ENCODE measurements at places on chromosomes 16 and 17.

DNA sequence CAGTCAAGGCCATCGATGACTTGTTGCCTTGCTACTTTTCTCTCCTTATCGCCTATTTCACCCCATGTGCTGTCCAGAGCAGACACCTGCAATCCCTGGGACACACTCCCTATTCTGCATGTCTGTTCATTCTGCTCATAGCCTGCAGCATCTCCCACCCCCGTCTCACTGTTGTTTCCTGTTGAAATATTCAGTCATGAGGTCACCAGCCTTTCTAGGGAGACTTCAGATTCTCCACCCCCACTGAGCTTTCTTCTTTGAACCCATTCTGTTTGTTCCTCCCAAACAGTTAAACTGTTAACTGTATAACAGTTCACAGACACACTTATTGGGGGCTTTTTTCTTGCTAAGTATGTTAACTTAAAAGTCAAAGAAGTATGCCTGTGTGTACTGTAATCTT is 94.4 kb downstream of the AATF start:
- DNase-seq: no peak

GRCh38 chr16:57574086-57574485 is 31.6 kb downstream of the ADGRG5 start:
- no peak for DNase-seq

GRCh38 chr16:28527985-28528384 is 10.8 kb downstream of the NUPR1 start:
- DNase-seq: no peak

- DNase-seq: no peak
These were observed 93.4 kb downstream of the IRF8 start for GRCh38 chr16:85992359-85992758.

DNA sequence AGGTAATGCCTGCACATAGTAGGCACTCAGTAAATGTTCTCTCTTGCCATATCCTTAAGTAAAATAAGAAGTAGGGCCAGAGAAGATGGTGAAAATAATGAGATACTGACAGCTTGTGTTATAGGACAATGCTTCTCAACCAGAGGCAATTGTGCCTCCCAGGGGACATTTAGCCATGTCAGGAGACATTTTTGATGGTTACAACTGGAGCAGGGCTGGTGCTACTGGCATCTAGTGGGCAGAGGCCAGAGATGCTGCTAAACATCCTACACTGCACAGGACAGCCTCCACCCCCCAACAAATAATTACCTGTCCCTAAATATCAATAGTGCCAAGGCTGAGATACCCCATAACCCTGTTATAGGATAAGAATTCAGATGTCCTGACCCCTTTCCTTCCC is 1.7 kb downstream of the RAD51D start:
- DNase-seq: no peak

- DNase-seq: no peak
These were observed 104.5 kb downstream of the NLK start for GRCh38 chr17:28147017-28147416.

- DNase-seq: no peak
These were observed 19.3 kb downstream of the ZNF750 start for GRCh38 chr17:82820278-82821251.

DNA sequence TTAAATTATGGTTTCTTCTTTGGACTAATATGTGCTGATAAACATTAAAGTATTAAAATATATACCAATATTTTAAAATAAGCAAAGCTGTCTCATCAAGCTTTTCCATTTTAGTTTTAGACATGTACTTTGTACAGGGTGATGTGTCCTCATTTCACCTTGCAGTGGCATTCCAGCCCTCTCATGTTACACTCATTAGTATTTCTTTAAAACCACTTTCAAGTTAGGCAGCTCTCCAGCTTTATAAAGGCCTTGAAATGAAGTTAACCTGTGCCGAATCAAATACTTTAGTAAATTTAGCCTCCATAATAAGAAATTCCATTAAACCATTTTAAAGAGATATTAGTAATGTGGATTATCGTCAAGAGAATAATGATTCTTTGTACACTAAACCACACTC is 107.6 kb upstream of the HLF start:
- no peak for DNase-seq

DNA sequence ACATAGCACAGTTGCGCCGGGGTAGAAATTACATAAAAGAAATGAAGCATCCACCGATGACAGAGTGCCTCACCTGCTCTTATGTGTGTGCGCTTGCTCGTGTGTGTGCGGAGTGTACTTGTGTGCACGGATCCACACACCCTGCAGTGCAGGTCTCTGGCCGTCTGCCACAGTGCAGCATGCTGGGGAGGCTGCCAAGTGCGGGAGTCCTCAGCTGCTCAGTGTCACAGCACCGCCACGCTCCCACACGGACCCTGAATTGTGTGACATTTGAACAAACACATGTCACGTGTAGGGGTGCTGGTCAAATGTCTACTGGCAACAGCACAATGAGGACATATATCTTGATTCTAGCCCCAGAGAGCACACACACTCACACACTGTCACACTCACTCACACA is 243.0 kb upstream of the MYOCD start:
- DNase-seq: no peak

DNA sequence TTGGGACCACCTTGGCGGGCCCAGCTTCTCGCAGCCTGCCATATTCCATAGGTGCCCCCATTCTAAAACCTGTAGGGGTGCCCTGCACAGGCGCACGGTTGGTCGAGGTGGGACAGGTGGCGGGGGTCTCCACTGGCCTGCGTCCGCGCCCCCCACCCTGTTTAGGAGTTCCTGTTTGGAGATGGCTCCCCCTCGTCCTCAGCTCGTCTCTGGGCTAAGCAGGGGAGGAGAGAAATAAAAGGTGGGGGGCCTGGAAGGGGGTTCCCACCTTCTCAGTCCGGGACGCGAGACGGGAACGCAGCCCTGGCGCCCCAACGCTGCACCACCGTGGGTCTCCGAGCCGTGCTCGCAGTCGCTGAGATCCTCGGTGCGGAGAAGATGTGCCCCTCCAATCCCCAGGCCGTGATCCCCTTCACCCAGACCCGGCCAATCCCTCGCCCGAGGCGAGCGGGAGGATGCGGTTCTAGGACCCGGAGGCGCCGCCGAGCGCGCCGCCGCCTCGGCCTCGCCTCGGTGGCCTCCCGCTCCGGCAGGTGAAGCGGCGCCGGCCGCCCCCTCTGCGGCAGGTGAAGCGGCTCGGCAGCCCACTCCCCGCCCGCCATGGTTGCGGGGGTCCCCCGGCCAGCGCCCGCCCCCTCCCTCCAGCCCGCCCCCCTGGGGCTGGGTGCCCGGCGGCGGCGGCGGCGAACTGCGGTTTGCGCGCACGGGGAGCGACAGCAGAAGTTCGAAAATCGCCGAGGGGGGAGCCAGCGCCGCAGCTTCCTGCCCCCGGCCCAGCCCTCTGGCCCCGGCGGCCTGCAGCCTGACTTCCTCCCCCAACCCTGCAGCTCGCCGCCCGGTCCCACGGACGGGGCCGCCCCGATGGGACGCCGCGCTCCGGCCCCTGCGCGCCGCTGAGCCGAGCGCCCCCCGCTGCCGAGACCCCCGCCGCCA is at the start of gene FMNL1:
Gene FMNL1, plus strand, starts transcription at position 805 of the 933 bp plus-strand sequence. CDS start 240 bp downstream, outside the sequence.
- no peak for DNase-seq

GRCh38 chr16:58459344-58460218 is 40.4 kb upstream of the NDRG4 start:
- DNase-seq: no peak

DNA sequence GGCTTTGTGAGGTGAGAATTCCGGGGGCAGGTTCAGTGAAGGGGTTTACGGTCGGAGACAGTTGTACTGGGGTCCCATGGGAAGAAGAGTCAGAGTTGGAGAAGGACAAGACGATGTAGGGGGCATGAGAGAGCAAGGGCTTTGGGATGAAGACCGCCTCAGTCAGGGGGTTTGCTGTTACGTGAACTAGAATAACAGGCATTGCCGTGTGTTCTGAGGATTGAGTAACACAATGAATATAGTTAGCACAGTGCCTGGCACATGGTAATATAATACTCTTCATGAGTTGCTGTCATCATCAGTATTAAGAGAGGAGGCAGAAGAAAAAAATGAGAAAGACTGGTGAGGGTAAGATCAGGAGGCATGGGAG is 577 bp downstream of the ZNF646 start:
- DNase-seq: no peak

- DNase-seq: no peak
These were observed 98.6 kb upstream of the PMFBP1 start for GRCh38 chr16:72270531-72270930.

DNA sequence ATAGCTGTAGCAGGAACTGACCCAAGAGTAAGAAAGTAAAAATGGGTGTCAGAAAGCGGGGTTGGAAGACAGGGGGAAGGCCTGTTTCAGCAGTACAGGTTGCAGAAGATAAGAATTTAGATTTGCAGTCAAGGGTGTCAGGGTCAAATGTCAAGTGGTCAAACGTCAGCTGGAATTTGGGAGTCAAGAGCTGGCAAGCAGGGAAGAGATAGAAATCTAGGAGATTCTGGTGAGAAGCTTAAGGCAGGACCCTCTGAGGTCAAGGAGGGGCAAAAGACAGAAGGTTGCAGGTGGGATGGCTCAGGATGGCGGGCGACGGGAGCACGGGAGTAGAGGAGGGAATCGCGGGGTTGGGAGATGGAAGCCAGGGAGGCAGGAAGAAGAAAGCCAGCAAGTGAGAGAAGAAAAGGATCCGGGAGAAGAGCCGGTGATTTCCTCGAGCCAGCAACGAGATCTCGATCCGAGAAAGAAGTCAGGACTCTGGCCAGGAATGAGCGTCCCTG is 335 bp downstream of the SLC25A35 start:
- DNase-seq: no peak

- no peak for DNase-seq
These were observed 88.5 kb upstream of the ZNF267 start for GRCh38 chr16:31785126-31785525.

- no peak for DNase-seq
These were observed 2.2 kb downstream of the PRM1 start for GRCh38 chr16:11278681-11279628.

DNA sequence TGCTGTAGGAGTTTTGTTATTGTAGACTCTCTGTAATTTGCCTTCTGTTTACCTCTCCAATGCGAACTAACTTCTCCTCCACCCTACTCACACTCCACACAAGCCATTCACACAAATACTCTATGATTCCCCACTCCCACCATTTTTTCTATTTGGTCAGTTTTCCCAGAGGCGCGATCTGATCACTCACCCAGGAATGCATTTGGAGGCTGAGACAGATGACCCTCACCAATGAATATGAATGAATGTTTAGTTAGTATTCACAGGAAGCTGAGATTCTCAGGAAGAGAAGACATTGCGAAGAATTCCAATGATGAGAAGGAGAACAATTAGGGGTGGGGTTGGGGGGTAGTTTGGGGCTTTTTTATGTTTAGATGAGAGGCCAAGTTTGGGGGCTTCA is 10.5 kb upstream of the ANKFN1 start:
- no peak for DNase-seq

DNA sequence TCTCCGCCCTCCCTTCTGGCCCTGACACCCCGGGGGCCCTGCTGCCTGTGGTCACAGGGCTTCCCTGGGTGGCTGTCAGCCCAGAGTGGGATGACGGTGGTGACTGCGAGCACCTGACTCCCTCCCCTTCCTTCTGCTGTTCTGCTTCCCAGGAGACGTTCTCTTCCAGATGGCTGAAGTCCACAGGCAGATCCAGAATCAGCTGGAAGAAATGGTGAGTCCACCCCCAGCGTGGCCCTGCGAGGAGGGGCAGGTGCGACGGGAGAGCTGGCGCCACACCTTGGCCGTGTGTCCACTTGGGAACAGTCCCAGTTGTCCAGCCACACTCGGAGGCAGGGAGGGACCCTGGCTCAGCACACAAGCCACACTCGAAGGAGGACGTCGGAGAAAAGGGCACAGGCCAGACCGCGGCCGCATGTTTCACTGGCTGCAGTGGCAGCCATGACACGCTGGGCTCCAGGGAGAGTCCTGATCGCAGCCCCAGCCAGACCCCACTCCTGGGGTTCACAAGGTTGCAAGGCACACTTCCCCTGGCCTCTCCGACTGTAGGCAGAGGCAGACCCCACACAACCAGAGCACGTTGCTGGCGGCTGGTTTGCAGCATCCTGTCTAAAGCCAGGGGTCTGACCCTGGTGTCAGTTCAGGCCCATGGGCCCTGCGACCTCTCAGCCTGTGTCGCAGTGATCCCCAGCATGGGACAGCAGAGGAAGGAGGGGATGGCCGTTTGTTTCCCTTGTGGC is 49.9 kb downstream of the BAIAP2 start:
- DNase-seq: no peak

GRCh38 chr16:21953541-21953902 is 361 bp downstream of the UQCRC2 start:
- no peak for DNase-seq

DNA sequence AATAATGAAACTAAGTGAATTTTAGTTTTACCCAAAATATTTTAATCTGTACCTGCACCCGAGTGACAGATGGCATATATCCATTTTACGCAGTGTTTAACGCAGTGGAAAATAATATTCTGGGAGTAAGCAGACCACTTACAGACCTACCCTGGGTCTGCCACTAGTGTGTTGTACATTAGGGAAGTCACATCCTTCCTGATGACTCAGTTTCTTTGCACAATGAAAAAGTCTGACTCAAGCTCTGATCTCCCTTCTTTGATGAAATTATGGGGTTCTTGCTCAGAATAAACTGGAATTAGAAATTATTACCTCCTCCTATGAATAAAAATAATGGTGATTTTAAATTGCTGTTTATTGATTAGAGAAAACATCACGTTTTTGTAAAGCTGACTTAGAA is 123.2 kb upstream of the AXIN2 start:
- DNase-seq: no peak

DNA sequence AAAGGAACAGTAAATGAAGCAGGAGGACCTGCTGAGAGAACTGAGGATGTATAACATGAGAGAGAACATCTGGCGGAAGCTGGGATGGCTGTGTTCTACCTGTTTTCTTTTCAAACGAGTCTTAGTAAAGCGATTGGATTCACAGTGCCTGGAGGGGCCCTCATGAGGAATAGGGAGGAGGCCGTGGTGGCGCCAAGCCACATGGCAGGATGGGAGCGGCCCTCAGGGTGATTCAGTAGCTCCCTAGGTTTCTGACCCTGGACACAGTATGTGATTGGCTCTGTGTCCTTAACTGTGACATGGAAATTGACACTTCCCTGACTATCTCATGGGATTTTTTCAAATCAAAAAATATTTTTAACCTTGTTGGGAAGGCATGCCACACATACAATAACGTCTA is 32.1 kb downstream of the USP43 start:
- no peak for DNase-seq

GRCh38 chr16:57966204-57966771 is 4.6 kb downstream of the CNGB1 start:
- no peak for DNase-seq

DNA sequence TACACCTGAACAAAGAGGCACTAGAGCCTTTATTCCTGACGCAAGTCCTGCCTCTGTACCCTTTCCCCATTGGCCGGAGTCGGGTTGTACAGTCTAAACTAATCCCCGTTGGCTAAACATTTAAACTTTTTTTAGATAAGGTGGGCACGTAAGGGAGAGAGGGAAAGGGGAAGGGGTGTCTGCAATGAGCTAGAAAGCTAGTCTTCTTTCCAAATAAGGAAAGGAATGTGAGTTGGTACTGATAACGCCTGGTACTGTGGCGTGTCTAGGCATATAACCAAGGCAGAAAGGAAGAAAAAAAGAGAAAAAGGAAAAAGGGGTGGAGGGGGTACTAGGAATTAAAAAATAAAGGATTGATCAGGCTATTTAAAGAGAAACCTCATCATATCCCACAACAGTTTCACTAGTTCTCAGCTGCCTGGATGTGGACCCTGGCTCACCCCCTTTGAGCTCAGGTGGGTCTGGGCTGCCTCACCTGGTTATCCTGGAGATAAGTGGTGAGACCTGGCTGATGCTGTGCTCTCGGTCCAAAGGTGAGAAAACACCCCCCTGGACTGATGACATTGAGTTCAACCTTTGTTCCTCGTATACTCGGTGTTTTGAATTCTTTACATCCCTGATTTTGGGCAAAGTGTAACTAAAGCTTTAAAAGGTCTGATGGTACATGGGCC is 90.9 kb upstream of the EEF2KMT start:
- no peak for DNase-seq
